ENCODE measurements at places on chromosomes 2 and 18.

- DNase-seq, result no peak
These were observed 879.2 kb upstream of the ZEB2 start for GRCh38 chr2:145399131-145399530.

DNA sequence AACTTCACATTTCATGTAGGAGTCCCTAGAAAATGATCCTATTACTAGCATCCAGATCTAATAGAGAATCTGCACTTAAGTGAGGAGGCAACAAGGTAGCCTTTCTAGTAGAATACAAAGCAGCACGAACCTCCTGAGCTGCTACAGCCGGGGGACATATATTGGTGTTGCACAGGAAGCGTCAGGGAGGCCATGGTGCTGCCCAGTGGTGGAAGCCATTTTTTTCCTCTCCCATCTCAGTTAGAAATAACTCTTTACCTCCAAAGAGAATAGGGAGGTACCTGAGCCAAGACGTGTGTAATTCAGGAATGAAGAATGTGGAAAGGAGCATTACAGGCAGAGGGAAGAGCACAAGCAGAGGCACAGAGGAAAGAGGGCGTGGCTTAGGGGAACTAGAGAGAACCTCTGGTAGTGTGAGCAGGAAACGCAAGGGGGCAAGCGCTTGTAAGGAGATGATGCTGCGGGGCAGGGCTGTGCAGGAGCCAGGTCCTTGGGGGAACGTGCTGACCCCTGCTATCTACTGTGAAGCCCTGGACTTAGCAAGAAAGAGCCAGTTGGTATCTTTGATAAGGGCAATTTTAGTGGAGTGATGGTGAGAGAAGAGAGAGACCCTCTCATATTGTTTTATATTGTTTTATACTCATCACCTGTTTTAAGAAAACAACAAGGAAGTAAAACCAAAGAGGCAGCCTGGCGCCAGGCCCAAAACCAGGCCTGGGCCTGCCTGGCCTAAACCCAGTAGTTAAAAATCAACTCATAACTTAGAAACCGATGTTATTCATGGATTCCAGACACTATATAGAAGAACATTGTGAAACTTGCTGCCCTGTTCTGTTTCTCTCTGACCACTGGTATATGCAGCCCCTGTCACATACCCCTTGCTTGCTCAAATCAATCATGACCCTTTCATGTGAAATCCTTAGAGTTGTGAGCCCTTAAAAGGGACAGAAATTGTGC lies 50.0 kb upstream of the TTC39C start:
- peak; percentile 61 for DNase-seq

DNA sequence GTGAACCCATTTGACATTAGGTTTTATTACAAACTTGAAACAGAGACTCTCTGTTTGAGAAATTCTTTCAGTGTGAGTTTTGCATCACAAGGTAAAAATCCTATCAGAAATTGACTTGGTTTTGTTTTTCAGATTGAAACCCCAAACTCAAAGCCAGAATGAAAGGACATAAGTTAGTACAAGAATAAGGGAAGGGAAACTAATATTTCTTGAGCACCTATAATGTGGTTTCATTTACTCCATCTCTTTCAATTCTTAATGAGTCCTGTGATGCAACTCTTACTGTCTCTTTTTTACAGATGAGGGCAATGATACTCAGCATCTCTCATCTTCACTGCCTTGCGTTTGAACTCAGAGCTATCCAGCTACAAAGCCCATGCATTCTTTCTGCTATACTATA lies 210.0 kb upstream of the SIX3 start:
- DNase-seq, result no peak

DNA sequence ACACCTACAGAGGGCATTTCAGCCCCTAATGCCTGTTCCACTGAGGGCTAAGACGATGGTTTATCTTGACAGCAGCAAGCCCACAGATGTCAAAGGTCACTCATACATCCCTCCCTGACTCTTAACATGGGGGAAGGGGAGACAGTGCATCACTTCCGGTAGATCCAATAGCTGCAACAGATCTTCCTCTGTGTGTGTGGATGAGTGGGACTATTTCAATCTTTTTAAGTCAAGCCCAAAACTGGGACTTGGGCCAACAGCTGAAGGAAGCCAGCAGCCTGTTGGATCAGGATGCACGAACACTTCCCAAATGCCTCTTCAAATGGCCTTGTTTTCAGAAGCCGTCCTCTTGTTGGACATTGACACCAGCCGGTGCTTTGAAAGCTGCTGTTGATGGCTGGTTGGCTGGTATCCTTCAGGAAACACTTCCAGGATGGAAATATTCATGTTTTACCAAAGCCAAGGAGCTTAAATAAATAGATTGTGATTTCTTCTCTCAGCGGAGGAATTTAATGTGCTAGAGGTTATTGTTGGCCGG lies 59.2 kb downstream of the IL1R2 start:
- DNase-seq, result no peak

DNA sequence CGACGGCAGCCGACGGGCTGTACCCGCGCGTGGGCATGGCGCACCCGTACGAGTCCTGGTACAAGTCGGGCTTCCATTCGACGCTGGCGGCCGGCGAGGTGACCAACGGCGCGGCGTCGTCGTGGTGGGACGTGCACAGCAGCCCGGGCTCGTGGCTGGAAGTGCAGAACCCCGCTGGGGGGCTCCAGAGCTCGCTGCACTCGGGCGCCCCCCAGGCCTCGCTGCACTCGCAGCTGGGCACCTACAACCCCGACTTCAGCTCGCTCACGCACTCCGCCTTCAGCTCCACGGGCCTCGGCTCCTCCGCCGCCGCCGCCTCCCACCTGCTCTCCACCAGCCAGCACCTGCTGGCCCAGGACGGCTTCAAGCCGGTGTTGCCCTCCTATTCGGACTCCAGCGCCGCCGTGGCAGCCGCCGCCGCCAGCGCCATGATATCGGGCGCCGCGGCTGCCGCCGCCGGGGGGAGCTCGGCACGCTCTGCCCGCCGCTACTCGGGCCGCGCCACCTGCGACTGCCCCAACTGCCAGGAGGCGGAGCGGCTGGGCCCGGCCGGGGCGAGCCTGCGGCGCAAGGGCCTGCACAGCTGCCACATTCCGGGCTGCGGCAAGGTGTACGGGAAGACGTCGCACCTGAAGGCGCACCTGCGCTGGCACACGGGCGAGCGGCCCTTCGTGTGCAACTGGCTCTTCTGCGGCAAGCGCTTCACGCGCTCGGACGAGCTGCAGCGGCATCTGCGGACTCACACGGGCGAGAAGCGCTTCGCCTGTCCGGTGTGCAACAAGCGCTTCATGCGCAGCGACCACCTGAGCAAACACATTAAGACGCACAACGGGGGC lies 2.0 kb downstream of the SP9 start:
- peak; percentile 60 for DNase-seq

GRCh38 chr2:3405876-3406275 lies 26.4 kb downstream of the TRAPPC12 start:
- no peak for DNase-seq

- no peak for DNase-seq
These were observed 53.8 kb upstream of the STK17B start for GRCh38 chr2:196225213-196225612.

GRCh38 chr2:54560146-54560881 lies 104.2 kb downstream of the SPTBN1 start:
- DNase-seq, result peak; percentile 39

GRCh38 chr18:68439642-68440041 lies 275.3 kb downstream of the TMX3 start:
- DNase-seq, result no peak

DNA sequence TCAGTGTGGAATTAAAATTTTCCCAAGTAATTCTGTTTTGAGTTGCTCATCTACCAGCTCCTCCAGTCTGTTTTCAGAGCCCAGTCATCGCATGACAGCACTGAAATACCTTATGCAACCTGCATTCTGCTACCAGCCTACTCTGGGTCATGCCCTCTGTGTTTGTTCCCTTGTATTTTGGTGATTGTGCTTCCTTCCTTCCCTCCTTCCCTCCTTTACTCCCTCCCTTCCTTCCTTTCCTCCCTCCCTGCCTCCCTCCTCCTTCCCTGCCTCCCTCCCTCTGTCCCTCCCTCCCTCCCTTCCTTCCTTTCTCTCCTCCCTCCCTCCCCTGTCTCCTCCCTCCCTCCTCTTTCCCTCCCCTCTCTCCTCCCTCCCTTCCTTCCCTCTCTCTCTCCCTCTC lies 289.6 kb downstream of the CDH2 start:
- DNase-seq, result no peak

- DNase-seq, result peak; percentile 75
These were observed 258 bp downstream of the MGAT4A start for GRCh38 chr2:98730707-98731040.

DNA sequence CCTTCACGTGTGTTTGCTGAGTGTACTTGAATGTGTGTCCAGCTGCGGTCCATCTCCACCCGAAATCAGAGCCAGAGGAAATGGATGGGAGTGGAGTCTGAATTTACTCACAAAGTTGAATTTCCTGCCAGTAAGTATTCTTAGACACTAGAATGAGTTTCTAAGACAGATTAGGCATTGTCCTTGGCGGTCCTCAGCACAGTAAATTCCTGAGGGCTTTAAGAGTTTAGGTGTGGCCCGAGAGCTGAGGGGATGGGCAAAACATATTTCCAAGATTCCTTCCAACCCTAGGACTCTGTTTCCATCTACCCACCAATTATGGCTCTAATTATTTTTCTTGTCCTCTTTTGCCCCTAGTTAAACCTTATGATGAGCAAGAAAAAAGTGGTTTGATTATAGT lies 90.3 kb upstream of the PHLPP1 start:
- DNase-seq, result no peak

GRCh38 chr2:43737097-43737854 lies 36.6 kb upstream of the DYNC2LI1 start:
- DNase-seq, result no peak

DNA sequence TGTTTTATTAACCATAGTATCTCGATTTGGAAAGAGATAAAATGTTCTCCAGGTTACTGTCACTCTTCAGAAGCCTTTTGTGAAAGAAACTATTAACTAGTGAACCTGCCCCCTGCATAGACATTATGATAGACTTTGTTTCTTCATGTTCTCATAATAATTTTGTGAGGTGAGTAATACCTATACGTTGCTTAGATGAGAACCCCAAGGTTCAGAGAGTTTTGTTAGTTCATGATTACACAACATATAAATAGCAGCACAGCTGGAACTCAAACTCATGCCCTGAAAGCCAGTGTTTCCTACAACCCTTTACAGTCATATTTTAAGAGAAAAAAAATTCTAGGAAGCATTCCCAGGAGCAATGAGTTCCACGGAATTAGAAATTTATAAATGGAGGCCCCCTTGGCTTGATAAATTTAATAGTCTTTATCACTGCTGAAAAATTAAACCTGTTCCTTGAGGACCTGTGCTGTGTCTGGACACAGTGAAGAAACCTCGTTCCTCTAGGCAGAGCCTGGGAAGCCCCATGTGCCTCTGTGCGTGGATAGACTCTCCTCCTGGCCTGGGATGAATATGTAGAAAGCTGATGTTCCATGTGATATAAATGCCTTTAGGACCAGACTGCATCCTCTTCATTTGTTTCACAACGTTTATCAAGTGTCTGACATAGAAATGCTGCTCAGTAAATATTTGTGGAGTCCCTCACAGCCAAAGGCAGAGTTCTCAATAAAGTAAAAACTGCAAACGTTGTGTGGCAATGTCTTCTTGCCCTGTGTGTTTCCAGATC lies 1257.0 kb upstream of the GYPC start:
- DNase-seq, result no peak

- DNase-seq, result no peak
These were observed 578.7 kb upstream of the ID2 start for GRCh38 chr2:8103085-8103708.

DNA sequence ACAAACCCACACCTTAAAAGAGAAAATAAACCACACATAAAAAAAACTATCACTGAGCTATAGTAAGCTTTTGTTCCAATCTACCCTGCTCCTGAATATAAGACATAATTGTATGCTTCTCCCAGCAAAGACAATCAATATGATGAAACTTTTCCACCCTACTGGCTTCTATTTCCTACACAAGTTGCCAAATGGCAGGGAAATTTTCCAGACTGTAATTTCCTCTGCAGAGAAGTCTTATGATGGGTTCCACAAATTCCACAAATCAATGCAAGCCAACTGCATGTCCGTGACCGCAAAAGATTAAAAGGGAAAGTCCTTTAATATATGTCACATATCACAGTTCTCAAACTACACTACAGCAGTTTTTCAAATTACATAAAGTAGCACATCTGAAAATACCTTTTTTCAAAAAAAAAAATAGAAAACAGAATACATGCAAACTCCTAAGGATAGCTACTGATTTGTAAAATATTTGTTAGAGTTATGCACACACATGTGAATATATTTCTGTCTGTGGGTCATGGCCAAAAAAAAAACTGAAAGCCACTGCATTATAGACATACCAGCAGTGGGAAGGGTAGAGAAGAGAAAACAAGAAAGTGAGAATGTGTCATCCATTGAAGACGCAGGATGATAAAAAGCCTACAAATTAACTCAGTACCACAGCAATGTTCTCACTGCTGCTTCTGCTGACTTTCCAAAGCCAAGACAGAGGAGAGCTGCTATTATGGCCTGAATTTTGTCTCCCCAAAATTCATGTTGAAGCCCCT lies 61.4 kb downstream of the RPL31 start:
- DNase-seq, result no peak

DNA sequence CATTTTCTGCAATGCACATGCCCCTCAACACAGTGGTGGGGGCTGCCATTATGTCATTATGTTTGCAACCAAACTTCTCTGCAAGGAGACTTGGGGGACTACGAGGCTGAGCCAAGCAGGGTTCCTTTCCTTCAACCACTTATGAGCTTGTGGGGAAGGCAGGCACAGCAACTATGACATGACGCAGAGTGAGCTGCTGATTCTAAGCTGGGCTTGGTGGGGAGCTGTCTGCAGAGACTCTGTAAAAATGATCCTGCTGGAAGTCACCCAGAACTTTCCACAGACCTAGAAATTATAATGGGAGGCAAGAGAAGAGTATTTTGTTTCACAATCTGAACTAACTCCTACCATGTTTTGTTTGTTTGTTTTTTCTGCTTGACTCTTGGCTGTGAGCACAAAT lies 55.6 kb downstream of the INPP5D start:
- no peak for DNase-seq
